ENCODE measurements at places on chromosomes 11 and 22.
A peak's percentile ranks its signal among the peaks of the same experiment; 100 is the strongest.

DNA sequence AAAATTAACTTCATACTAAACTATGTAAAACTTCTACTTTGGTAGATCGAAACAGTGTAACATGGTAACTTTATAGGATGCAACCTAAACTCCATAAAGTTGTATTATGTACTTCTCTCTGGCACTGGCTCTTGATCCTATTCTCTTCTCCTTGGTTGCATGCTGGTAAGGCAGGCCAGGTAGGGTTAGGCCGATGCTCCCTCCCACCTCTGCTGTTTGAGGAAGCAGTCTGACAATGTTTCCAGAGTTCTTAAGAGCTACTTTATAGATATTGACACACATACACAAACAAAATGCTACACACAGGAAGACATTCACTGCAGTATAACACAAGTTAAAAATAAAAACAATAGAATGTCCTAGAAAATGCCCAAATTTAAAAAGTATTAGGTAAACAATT is 22.5 kb downstream of the CTSC start:
- no peak for DNase-seq

- DNase-seq = peak; percentile 82
These were observed at the start of gene ATG16L2 for GRCh38 chr11:72814286-72815109. Gene ATG16L2, plus strand, starts transcription at chr11:72814411. Its CDS starts 35 bp downstream, at chr11:72814446.

DNA sequence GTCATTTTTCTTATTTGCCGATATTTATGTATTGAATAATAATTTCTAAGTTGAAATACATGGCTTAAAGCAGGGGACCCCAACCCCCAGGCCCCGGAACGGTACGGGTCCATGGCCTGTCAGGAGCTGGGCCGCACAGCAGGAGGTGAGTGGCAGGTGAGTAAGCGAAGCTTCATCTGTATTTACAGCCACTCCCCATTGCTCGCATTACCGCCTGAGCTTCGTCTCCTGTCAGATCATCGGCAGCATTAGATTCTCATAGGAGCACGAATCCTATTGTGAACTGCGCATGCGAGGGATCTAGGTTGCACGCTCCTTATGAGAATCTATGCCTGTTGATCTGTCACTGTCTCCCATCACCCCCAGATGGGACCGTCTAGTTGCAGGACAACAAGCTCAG is 4.5 kb downstream of the ZMAT5 start:
- peak; percentile 85 for DNase-seq

DNA sequence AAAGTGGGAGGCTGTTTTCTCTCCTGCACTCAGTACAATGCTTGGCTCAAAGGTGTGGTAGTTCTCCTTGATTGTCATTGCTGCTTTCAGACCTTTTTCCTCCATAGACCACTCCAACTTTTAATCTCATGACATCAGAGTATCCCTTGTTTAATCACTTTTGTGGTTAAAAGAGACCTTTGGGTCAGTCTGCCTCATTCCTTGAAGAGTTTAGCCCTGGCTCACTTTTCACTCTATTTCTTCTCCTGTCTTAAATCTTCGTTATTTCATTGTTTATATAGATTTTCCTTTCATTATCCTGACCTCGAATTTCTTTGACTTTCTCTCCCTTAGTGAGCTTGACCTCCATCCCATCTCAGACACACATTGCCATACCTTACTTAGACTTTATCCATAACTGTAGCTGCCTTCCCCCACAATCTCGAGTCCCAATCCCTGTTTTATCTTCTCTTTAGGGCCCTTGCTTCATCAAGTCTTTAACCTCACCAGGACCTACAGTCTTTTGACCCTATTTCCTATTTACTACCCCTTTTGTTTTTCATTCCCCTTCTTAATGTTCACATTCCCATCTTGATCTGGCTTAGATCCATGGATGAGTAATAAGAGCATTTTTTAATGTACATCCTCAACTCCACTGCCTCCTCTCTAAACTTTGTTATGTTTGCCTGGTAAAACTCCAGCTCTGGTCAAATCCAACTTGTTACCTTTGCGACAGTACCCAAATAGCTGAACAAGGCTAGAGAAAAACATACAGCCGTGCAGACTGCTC is 9.5 kb downstream of the ATXN10 start:
- no peak for DNase-seq

DNA sequence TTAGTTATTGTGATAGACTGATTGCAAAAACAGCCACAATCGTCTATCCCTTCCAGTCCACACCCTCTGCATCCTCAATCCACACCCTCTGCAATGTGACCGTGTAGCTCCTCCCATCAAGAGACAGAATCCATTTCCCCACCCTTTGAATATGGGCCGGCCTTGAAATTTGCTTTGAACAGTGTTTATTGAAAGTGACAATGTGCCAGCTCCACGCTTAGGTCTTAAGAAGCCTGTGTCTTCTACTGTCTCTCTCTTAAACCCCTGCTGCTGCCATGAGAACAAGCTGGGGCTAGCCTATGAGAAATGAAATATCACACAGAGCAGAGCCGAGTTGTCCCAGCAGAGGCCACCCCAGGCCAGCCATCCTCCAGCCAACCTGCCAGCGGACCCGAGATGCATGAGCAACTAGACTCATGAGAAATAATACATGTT is 22.3 kb upstream of the MICAL2 start:
- DNase-seq = peak; percentile 32

DNA sequence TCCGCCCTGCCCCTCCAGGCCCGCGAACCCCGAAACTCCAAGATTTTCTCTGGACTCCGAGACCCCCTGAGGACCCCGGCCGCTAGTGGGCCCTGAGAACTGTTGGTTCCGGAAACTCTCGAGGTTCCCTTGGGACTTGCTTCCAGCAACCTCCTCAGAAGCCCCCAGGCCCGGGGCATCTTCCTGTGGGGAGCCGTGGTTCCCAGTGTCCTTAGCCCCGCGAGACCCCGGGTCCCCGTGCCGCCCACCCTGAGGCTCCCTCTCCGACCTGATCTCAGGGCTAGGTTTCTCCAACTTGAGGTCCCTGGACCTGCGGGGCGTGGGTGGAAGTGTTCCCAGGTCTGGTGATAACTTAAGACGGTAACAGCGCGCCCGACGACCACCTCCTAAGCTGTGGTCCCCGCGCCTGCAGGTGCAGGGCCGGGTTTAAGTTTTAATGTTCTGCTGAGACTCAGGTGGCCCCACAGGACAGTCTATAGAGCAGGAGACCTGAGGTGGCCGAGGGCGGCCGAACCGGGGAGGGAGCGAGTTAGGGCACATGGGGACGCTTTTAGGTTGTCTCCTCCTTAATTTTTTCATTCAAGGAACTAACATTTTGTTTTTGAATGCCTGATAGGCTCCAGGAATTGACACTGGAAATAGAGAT is 720 bp downstream of the FAM118A start:
- no peak for DNase-seq

- DNase-seq = no peak
These were observed 11.3 kb upstream of the BACE1-AS start for GRCh38 chr11:117279711-117280376.

GRCh38 chr11:75198278-75198973 is 42.1 kb upstream of the TPBGL start:
- no peak for DNase-seq

GRCh38 chr11:131518305-131518838 is 148.0 kb downstream of the NTM start:
- no peak for DNase-seq

DNA sequence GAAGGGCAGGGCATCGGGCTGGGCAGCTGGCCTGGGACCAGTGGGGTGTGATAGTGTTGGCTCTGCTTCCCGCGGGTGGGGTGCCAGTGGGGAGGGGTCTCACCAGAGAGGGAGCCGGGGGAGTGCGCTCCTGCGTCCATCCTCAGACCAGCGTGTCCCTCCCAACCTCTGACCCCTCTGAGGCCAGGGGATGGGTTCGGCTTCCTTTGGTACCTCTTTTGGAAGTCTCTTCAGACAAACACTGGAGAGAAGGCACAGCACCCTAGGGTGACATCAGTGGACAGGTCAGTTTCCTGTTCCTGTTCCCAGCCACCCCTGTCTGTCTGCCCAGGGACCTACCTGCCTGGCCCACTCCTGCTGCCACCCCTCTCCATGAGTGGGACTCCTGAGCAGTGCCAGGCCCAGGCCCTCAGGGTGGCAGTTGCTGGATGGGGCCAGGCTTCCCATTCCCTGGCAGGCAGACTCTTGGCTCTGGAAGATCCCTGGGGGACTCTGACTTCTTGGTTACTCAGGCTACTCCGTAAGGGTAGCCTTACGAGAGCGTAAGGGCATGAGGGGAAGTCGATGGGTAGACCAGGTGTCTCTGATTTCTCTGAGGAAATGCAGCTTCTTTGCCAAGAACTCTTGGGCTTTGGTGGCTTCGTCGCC is 2.6 kb downstream of the TAGLN start:
- DNase-seq = no peak
